GM12878 (cell line): ENCODE measurements at places on chromosomes 2 and 18.

DNA sequence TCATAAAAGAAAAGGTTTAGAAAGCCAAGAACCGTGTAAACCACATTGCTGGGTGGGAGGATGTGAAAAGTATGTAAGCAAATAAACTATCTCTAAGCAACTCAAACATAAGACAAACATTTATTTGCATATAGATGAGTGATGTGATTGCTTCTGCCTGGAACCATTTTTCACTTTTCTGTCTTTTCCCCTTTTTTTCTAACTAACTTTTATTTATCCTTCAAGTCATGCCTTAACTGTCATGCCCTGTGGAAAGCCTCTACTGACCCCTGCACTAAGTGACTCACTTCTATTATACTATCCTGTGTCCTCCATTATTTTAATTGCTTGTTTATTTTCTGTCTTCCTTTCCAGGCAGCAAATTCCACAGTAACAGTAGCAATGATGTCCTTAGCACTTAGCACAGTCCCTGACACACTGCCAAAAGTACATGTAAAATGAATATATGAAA, 87.5 kb upstream of the CTAGE1 start:
- no peak for DNase-seq

GRCh38 chr18:49865401-49865800, 52.1 kb upstream of the ACAA2 start:
- no peak for DNase-seq

DNA sequence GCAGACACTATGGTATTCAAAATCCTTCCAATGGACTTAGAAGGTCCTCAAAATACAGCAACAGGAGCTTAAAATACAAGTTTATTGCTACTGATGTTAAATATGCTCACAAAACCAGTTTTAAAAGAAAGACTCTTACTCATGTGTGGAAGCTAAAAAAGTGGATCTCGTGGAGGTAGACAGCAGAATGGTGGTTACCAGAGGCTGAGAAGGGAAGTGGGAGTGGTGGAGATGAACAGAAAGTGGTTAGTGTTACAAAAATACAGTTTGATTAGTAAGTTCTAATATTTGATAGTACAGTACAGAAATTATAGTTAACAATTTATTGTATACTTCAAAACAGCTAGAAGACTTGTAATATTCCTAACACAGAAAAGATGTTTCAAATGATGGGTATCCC, 12.1 kb downstream of the ADAM17 start:
- no peak for DNase-seq

- DNase-seq = no peak
Observed at GRCh38 chr2:129160879-129161278, 818.6 kb upstream of the RAB6C start.

DNA sequence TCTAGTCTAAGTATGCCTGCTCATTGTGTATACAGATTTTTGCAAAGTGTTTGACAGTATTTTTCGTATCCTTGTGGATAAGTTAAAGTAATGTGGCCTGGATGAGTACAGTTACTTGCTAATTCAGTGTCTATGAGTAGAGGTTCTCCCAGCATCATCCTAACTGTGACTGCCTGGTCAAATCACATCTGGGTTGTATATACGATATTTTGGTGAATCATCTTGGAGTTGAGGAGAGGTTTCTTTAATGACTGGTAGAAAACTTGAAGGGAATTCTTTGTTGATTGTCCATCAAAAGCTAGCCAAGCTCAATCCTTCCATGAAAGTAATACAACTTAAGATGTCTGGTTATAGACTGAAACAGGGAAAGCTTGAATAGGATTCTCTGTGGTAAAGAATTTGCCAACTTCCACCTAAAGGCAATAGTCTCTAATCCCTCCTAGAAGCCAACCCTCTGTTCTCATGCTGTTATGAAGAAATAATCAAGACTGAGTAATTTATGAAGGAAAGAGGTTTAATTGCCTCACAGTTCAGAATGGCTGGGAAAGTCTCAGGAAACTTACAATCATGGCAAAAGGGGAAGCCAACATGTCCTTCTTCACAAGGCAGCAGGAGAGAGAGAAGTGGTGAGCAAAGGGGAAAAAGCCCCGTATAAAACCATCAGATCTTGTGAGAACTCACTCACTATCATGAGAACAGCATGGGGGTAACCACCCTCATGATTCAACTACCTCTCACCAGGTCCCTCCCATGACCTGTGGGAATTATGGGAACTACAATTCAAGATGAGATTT, 19.4 kb upstream of the RALBP1 start:
- DNase-seq = no peak

- no peak for DNase-seq
Observed at GRCh38 chr2:202989749-202990148, 24.9 kb upstream of the NBEAL1 start.

DNA sequence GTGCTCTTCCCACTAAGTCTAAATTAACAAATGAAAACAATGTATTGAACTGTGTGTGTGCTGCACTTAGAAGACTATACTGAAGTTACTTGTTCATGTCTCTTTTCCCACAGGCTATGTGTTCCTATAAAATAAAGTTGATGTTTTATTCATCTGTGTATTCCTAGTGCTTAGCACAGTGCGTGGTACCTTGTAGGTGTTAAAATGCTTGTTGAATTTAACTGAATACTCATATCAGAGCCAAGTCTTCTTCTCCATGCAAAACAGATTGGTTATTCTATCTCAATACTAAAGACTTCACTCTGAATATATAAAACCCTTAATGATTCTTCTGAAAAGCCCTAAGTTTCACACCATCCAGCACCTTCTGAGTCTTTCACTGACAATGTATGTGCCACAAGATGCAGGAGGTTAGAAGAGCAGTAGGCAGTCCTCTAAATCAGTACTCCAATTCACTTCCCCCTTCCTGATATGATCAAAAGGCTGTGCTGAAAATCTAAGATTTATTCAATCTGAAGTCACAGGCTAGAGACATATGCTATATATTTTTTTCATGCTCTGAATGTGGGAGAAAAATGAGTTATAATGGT, 231.7 kb upstream of the CCDC150 start:
- no peak for DNase-seq

GRCh38 chr2:99737537-99737936, 247.7 kb upstream of the REV1 start:
- DNase-seq = no peak

- DNase-seq = no peak
Observed at GRCh38 chr2:96950381-96951124, 35.8 kb downstream of the FAM178B start.

DNA sequence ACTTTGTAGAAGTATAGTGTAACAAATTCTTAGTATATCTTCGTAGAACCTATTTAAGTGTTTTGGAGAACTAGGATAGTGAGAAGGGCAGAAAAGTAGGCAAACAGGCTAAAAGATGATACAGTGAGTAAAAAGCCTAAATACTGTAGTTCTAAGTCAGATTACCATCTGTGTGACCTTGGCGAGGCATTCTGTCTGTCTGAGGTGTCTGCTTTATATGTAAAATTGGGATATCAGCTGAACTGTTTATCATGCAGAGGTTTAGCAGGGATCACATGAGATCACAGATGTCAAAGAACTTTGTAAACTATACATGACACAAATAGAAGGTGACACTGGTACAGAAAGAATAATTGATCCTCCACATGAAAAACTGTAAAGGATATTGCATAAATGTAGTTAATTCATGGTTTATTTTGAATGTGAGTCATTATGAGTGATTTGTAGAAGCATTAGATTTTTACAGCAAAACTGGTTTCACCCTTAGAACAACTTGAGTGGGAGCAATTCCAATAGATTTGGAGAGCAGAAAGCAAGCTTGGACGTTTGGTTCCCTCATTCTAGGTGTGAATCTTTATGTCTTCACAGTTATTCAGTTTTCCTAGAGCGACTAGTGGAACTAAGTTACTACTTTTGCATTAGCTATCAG, 41.9 kb downstream of the TAF1B start:
- DNase-seq = no peak

DNA sequence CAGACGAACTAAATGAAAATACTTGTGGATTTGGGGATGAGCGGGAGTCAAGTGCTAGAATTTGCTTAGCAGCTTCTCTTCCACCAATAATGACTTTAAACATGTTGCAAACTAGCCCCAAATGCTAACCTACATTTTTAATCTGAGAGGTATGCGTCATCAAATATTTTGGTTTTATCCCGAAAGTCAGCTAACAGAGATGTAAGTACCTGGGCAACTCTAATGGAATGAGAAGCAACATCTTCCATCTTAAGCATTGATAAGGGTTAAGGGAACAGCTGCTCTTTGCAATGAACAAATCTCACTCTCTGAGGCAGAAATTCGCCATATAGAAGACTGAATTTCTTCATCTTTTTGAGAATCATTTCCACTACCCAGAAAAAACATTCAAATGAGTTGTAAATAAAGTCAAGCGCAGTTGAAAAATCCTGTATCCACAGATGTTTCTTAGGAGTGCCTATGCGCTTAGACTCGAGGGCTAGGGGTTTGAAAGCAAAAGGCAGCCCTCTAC, 926 bp upstream of the YPEL5 start:
- no peak for DNase-seq

DNA sequence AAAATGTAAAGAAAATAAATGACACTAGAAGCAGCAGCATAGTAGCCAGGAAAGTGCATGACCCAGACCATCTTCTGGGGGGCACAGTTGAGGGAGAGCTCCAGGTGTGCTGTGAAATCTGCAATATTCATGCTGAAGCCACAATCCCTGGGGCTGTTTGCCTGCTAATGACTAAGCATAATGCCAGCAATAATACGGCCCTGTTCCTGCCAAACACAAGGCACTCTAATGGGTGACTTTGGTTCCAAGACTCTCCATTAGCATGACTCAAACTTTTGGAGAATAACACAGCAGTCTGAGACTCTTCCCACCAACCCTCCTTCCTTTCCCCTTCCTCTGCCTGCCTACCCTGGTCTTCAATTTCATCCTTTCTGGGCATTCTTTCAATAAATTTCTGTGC, 77.9 kb upstream of the DOCK10 start:
- no peak for DNase-seq

DNA sequence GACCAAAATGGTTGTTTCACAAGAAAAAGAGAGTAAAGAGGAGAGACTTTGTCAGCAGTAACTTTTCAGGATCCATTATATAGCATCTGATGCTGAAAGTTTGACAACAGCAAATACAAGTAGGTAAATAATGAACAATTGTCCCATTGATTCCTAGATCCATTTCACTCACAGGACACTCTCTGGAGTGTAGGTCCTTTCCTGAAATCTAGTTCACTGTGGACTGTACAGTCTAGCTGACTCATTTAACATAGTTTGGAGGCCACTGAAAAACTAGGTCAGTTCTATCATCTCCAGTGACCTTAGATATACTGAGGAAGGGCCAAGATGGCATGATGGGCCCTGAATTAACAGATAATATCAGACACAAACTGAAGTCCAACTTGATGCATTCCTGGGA, 19.3 kb upstream of the NEB start:
- no peak for DNase-seq

DNA sequence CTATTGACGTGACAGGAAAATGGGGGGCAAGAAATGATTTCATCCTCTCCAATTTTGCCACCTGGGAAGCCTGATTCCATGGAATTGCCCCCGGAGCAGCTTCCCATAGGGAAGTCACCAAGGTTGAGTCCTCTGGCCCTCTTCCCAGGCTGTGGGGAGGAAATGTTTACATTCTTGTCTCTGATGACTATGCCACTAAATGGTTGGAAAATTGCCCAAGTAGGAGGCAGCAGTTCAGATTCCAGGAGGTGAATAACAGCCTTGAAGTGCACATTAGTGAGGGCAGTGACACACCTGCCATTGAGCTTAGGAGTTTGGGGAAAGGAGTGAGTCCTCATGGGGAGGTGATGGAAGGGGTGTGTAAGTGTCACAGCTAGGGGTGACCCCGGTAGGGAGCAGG, 449.2 kb upstream of the DCC start:
- no peak for DNase-seq

- no peak for DNase-seq
Observed at GRCh38 chr2:190486037-190486623, 48.4 kb downstream of the NEMP2 start.

- DNase-seq = no peak
Observed at GRCh38 chr2:98915751-98916358, 20.2 kb downstream of the CRACDL start.

- no peak for DNase-seq
Observed at GRCh38 chr2:29628862-29629261, 292.5 kb downstream of the ALK start.

- DNase-seq = no peak
Observed at GRCh38 chr2:176536439-176537133, 267.3 kb downstream of the MTX2 start.

DNA sequence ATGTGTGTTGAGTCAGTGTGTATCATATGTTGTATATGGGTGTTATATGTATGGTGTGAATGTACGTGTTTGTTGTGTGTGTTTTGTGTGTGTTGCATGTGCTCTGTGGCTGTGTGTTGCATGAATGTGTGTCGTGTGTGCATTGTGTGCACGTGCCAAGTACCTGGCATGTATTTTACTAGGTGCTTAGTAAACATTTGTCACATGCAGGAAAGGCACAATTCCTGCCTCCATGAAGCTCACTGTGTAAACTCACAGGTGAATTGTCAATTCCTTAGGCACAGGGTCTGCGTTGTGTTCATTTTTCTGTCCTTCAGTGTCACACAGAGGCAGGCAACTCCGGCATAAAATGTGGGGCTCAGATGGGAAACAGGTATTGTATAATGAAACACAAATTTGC, 22.3 kb upstream of the IL1R1 start:
- DNase-seq = no peak

DNA sequence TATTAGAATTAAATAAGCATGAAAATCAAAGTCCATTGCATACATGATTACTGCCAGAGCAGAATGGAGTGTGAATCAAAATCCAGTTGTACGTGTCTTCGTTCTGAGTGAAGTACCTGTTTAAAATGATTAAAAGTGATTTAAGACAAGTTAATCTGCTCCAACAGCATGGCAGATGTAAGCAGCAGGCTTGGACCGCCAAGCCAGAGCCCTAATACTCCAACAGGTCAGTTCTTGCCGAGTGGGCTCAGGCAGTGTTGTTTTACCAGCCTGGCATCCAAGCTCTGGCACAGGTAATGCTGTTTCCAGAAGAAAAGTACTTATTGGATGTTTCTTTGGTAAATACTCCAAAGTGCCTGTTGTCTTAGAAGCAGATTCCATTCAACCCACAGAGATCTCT, 171.4 kb upstream of the EPAS1 start:
- DNase-seq = no peak

- DNase-seq = no peak
Observed at GRCh38 chr2:71700658-71701397, 247.5 kb downstream of the DYSF start.

DNA sequence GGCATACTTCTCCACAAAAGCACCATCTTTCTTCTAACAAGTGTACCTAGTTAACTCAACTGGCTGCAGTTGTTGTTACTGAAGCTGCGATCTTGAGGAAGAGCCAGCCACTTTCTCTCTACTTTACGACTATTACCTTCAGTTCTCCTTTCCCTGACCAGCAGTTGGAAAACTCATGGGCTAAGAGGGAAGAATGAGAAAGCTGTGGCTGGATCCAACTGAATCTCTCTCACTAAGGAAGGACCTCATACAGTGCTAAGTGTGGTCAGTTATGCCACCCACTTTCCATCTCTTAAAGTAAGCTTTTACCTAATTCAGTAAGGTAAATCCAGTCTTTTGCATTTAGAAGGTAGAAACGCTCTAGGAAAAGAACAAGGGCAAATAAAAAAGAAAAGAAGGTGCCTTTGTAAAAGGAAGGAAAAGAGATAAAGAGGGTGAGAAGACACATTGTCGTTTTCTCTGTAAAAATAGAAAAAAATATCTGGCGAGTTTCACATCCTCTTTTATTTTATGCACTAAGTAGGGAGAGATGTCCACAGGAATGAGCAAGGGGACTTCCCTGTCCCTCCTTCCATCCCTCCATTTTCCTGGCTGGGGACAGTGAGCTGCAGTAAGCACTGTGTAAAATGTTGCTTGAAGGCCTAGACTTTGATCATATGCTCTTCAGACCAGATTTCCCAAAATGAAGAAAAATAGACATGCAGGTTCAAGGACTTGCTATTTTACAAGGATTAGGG, 73.4 kb downstream of the PLEKHM3 start:
- DNase-seq = no peak
